Tongue (tissue), 3 donors: ENCODE measurements at places on chromosomes 2 and 18. TPM values are rescaled to one million over a fixed set of nuclear protein-coding genes. Genes with fewer than 3 reads are reported as not detected.

Gene ARHGAP25
- total RNA-seq: 5.4 TPM

Gene LIMS4
- 1.0 TPM for total RNA-seq

Gene NPHP1
- 7.5 TPM for total RNA-seq

Gene ZBTB7C
- 17.8 TPM for total RNA-seq

Gene SIGLEC15
- total RNA-seq: not detected

Gene EPB41L3
- 50.1 TPM for total RNA-seq

Gene CDH19
- total RNA-seq: 10.8 TPM

Gene CXCR4
- total RNA-seq: 27.7 TPM

Gene KCNE4
- 6.7 TPM for total RNA-seq

Gene ITGB6
- total RNA-seq: 61.3 TPM

Gene DNAJC5G
- total RNA-seq: not detected

Gene ALPP
- total RNA-seq: not detected

Gene CAPN14
- total RNA-seq: 20.5 TPM

GRCh38 chr2:165357758-165358157 lies 111.7 kb upstream of the CSRNP3 start:
- DNase-seq: peak; percentile 9

GRCh38 chr2:231258701-231259100 lies 60.3 kb downstream of the ARMC9 start:
- DNase-seq: no peak

GRCh38 chr2:240579771-240580614 lies 6.5 kb upstream of the CAPN10 start:
- DNase-seq: no peak

GRCh38 chr2:186716899-186717298 lies 23.0 kb downstream of the FAM171B start:
- DNase-seq: no peak

GRCh38 chr2:46531863-46532262 lies 52.5 kb downstream of the TMEM247 start:
- no peak for DNase-seq

- DNase-seq: no peak
These were observed 34.6 kb downstream of the UGP2 start for GRCh38 chr2:63876311-63876710.

GRCh38 chr18:24964216-24964615 lies 387.8 kb downstream of the ZNF521 start:
- no peak for DNase-seq

GRCh38 chr2:110977403-110977802 lies 143.3 kb upstream of the BCL2L11 start:
- peak; percentile 45 for DNase-seq

- DNase-seq: peak; percentile 69
These were observed 171.1 kb upstream of the UNC80 start for GRCh38 chr2:209600341-209601171.

DNA sequence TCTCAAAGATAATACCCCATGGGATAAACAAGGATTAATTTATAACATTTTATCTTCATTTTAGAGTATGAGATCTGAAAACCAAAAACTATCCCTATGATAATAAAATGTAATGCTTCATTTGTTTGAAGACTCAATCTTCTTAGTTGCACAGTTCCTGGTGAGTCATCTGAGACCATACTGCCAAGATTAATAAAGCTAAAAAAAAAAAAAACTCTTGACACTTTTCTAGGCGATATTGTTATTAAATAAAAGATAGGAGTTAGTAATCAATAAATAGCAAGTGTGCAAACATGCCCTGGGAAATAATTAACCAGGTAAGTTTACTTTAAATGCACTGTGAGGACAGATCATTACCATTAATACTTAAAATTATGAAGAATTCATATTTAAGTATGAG lies 83.9 kb downstream of the RPE start:
- no peak for DNase-seq

GRCh38 chr18:76604935-76605240 lies 109.8 kb upstream of the ZNF516 start:
- DNase-seq: no peak

DNA sequence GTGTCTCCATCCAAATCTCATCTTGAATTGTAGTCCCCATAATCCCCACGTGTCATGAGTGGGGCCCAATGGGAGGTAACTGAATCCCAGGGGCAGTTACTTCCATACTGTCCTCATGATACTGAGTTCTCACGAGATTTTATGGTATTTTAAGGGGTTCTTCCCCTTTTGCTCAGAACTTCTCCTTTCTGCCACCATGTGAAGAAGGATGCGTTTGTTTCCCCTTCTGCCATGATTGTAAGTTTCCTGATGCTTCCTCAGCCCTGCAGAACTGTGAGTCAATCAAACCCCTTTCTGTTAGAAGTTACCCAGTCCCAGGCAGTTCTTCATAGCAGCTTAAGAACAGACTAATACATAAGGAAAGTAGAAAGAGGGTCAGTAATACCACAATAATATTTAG lies 480.4 kb downstream of the KCNJ3 start:
- no peak for DNase-seq

DNA sequence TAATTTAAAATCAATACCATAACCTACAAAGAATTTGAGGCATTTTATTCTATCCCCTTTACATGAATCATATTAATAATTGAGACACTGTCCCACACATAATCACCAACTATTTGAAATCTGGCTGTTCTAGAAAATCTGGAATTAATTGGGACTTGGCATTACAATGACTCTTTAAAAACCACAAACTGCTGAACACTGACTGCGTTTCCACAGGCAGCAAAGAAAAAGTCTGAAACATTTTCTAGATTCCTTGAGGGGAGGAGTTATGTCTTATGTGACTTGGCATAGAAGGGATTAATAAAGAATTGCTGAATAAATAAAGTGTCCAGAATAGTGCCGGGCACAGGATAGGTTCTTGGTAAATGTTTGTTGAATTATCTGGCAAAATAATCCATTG lies 61.4 kb downstream of the GPR39 start:
- DNase-seq: no peak

DNA sequence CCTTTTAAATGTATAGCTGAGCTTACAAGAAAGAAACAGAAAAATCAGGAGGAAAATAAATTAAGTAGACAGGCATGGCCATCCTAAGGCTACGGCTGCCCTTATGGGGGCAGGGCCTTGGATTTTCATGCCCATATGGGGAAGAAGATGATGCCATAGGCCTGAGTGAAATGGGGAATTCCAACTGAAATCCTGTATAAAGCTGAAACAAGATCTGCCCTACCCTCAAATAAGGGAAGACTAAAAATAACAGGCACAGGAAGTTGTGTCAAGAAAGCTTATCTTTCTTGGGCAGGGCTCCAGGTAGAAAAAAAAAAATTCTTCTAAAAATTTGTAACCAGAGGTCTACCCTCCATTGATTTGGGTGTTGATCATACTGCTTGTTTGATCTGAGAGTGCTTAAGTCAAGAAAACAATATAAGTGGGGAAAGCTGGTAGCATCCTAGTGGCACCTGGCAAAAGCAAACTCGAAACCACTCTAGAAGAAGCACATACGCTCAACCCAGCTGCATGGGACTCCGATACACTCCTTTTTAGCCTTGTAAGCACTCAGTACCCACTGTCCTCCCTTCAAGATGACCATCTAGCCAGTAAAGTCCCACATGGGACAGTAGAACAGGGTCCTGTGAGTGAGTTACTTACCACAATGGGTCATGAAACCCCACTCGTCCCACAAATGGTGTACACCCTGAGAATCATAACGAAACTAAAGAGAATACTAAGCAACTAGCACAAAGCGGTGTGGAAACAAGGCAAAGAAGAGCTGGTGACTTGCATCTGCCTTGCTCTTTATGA lies 22.3 kb downstream of the DNAH7 start:
- no peak for DNase-seq

GRCh38 chr18:22165603-22166068 lies 3.8 kb upstream of the GATA6 start:
- DNase-seq: no peak

GRCh38 chr2:223314811-223315210 lies 262.8 kb downstream of the KCNE4 start:
- DNase-seq: no peak

DNA sequence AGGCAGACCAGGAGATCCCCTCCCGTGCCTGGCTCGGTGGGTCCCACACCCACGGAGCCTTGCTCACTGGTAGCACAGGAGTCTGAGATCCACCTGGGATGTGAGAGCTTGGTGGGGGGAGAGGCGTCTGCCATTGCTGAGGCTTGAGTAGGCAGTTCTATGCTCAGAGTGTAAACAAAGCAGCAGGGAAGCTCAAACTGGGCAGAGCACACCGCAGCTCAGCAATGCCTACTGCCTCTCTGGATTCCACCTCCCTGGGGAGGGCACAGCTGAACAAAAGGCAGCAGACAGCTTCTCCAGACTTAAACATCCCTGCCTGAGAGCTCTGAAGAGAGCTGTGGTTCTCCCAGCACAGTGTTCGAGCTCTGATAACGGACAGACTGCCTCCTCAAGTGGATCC lies 85.1 kb downstream of the UGP2 start:
- no peak for DNase-seq

GRCh38 chr2:212141499-212141898 lies 397.1 kb downstream of the ERBB4 start:
- DNase-seq: no peak

DNA sequence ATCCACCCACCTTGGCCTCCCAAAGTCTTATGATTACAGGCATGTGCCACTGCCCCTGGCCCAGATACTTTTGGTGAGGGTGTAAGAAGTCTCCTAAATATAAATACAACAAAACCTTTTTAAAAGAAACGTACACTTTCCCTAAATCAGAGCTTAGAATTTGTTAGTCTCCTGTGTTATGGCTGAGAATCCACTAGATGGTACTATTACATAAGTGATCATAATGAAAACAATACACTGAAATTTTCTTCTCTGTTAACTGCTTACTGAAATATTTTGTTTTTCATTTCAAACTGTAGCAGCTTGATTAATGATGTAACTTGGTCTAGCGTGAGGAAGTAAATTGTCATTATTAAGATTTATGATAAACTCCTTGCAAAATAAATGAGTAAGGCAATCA lies 74.8 kb upstream of the FAM98A start:
- DNase-seq: peak; percentile 29

- DNase-seq: peak; percentile 54
These were observed 120.5 kb downstream of the CCBE1 start for GRCh38 chr18:59576541-59577385.

GRCh38 chr18:59182673-59183072 lies 37.3 kb upstream of the GRP start:
- DNase-seq: no peak

GRCh38 chr2:69931832-69932595 lies 17.1 kb downstream of the MXD1 start:
- no peak for DNase-seq

DNA sequence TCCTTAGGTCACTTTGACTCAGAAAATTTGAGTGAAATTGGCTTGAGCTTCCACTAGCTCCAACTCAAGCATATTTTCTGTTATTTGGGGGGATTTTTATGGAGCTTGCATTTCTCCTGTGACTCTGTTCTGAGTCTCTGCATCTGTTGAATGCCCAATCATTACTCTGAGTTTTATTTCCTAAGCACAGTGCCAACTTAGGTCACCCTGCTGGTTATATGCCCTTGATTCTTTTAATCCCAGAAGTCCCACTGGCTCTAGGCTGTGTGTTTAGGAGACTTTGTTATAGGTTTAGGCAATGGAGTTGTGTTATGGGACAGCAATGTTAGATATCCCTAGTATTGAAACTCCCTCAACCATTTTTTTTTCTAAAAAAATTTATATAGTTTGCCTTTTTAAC lies 198.2 kb upstream of the DTNA start:
- no peak for DNase-seq

DNA sequence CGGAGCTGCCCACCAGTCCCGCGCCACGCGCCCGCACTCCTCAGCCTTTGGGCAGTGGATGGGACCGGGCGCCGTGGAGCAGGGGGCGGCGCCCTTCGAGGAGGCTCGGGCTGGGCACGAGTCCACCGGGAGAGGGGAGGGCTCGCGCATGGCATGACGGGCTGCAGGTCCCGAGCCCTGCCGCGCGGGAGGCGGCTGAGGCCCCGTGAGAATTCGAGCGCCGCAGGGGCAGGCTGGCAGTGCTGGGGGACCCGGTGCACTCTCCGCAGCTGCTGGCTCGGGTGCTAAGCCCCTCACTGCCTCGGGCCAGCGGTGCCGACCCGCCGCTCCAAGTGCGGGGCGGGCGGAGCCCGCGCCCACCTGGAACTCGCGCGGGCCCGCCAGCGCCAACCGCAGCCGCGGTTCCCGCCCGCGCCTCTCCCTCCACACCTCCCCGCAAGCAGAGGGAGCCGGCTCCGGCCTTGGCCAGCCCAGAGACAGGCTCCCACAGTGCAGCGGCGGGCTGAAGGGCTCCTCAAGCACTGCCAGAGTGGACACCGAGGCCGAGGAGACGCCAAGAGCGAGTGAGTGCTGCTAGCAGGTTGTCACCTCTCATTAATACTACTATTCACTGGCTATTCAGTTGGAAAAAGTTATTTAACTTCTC lies 3.6 kb upstream of the TTC21B start:
- DNase-seq: no peak

DNA sequence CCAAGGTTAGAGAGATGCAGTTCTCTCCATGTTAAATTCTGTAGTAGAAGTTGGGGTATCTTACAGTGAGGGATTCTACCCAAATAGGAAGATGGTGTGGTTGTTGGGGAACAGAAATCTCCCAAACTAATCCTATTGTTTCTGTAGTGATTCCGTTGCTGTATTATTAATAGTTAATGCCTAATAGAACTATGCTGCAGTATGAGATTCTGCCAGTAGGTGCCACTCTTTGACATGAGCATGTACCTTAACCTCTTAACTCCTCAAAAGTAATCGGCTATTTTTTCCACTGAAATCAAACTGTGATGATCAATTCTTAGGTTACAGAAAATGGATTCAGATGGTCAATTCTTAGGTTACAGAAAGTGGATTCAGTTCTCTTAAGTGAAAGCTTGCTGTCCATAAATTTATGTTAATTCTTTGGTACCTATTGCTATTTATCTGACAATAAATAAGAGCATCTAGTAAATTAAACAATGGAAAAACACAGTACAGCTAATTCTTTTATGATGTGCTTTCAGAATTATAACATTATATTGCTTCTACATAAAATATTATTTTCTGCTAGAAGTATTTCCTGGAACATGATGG lies 97.9 kb upstream of the DLX2 start:
- DNase-seq: no peak

DNA sequence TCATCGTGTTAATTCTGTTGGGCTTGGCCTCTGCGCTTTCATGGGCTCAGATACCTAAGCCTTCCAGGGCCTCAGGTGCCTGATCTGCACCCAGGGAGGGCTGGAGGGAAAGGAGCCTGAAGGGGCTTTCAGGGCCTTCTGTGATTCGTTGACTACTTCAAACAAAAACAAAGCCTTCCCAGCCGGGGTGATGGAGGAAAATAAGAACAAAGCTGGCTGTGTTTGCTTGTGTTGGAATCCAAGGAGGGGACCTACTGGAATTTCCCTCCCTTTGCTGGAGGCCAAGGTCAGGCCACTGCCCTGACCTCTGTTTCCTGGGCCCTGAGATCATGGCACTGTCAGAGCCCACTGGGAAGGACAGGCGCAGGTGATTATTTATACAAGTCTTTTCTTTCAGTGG lies 135.3 kb downstream of the KLHL29 start:
- no peak for DNase-seq
